Amniotic stem cell (primary cell): ENCODE measurements at places on chromosomes 5 and 9.

DNA sequence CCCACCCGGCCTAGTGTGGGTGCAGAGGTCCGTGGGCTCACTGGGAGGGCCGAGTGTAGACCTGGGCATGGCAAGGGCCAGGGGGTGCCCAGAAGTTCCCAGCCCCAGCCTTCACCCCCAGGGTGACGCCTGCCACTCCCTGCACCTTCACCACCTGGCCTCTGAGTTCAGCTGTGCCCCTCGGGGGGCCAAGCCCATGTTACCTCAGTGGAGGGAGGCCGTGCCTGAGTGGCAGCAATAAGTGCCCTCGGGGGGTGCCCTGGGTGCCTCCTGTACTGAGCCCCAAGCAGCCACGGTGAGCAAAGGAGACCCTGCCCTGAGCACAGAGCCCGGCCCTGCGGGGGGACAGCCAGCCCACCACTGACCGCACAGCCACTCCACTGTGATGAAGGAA lies 10.3 kb upstream of the FCN2 start:
- DNase-seq, result no peak

- DNase-seq, result no peak
Measured at GRCh38 chr5:172548311-172548731, 92.7 kb upstream of the NEURL1B start.

GRCh38 chr5:87541033-87541432 lies 128.3 kb upstream of the CCNH start:
- no peak for DNase-seq

GRCh38 chr9:134563397-134563796 lies 78.2 kb upstream of the COL5A1 start:
- no peak for DNase-seq

DNA sequence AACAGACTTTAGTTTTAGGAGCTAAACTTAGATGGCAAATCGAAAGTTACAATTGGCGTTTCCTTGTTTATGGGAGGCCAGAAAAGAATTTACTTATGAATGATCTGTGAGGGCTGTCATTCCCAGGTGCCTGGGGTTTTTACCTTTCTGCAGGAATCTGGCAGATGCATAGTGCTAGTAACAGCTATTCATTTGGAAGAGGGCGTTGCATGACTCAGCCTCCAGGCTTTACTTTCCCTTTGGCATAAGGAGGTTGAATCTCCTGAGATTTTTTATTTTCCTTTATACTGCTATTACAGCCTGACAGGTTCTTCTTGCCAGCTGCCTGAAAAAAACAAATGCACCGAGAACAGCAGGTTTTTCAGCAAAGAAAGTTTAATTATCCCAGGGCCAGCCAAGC lies 30.0 kb downstream of the CARD6 start:
- DNase-seq, result no peak

- DNase-seq, result peak; percentile 81
Measured at GRCh38 chr5:38463634-38464521, 92.6 kb downstream of the LIFR start.

- DNase-seq, result no peak
Measured at GRCh38 chr9:133396952-133397351, 20.8 kb downstream of the STKLD1 start.

- no peak for DNase-seq
Measured at GRCh38 chr9:35424356-35425352, 65.3 kb upstream of the RUSC2 start.

- no peak for DNase-seq
Measured at GRCh38 chr9:73199886-73200285, 48.2 kb downstream of the ANXA1 start.

DNA sequence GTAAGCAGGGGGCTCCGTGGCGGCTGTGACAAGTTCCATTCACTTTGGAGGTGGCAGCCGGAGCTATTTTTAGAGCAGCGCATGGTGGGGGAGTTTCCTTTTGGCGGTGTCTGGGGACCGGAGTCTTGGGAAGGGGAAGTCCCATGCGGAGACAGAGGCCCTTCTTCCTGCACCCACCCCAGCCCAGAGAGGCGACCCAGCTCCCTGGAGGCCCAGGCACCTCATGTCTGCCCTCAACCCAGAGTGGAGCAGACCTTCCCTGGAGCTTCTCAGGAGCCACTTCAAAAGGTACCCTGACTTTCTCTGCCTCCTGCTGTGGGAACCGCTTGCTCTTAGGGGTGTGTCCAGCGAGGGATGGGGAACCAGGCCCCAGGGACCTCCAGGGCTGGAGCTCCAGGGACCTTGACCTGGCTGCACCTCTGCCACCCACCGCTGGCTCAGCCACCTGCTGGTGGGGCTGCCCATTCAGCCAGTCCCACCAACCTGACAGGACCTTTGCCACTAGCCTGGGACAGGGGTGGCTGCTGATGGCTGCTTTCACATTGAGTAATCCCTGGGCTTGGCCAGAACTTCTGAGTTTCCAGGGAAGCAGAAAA lies 34.1 kb downstream of the NEK6 start:
- DNase-seq, result no peak

DNA sequence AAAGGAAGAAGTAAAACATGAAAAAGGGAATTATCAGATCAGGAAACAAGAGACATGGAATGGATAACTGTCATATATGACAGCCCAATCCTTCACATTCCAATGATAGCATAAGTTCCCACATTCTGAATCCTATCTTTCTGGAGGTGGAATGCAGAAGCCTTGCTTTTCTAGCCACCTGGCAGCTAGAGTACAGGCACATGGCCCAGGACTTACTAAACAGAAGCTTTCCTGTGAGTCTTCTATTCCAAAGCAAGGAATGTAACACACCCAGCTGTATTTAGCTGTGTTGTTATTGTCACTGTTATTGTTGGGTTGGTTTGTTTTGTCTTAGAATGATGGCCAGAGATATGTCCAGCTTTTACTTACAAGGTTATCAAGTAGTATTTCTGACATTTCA lies 780.5 kb upstream of the ZNF608 start:
- DNase-seq, result no peak
